Fibroblast of skin of right quadriceps (primary cell): ENCODE measurements at places on chromosomes 13 and 19.

GRCh38 chr19:48452289-48453190 lies 2.8 kb upstream of the KCNJ14 start:
- no peak for DNase-seq

GRCh38 chr13:24802074-24802473 lies 38.1 kb downstream of the RNF17 start:
- no peak for DNase-seq

GRCh38 chr13:99376132-99376531 lies 68.9 kb upstream of the GPR183 start:
- DNase-seq = no peak

DNA sequence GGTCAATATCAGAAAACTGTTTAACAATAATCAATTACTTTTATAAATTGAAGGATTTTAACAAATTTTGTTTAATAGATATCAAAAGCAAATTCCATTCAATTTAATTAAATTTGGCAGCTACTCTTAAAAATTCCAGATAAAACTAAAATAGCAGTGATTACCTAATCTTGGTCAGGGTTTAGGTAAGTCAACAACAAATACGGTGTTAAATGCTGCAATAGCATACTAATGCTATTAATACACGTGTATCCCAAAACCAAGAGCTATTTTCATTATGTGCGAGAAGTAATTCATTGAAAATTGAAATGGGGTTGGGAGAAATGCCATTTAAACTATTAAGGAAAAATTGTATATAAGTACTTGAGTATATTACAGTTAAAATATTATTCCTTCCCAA lies 105.6 kb downstream of the DHRS12 start:
- no peak for DNase-seq

GRCh38 chr13:79775830-79776229 lies 294.9 kb downstream of the NDFIP2 start:
- peak; percentile 79 for DNase-seq

- DNase-seq = no peak
Observed at GRCh38 chr13:112441226-112441625, 65.1 kb downstream of the SPACA7 start.

DNA sequence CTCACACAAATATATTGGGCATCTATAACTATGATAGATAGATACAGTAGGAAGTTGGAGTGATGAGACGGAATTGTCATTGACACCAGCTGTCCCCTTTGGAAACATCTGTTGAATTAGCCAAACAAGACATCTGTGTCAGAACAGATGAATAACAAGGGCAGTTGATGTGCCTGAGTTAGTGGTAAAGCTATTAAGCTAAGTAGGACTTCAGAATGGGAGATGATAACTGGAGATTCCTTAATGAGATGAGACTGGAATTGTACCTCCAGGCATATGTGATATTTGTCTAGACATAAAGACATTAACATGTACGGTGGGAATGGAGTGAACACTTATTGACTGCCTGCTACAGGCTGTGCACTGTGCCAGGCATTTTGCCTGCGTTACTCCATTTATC lies 78.7 kb downstream of the MBNL2 start:
- DNase-seq = no peak

- peak; percentile 88 for DNase-seq
Observed at GRCh38 chr13:65913173-65913572, 1317.0 kb downstream of the PCDH9 start.
